AG08395 (cell line): ENCODE measurements at places on chromosomes 3 and 15.

DNA sequence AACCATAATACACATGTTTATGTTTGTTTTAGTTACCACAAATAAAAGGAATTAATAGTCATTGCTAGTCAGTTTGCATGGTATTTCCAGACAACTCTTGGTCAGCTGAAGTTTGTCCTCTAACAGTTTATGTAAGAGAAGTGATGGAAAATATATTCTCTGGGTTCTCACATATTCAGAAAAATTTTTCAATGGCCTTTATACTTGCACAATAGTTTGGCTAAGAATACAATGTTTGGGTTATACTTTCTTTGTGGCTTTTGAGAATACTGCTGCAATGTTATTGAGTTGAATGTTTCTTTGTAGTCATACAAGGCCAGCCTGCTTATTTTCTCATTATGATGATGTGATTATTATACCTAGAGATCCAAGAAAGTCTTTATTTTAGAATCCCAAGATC lies 133.9 kb downstream of the RAP2B start:
- DNase-seq, result no peak

- no peak for DNase-seq
These were observed 69.4 kb downstream of the ZBTB20 start for GRCh38 chr3:115077501-115078250.

DNA sequence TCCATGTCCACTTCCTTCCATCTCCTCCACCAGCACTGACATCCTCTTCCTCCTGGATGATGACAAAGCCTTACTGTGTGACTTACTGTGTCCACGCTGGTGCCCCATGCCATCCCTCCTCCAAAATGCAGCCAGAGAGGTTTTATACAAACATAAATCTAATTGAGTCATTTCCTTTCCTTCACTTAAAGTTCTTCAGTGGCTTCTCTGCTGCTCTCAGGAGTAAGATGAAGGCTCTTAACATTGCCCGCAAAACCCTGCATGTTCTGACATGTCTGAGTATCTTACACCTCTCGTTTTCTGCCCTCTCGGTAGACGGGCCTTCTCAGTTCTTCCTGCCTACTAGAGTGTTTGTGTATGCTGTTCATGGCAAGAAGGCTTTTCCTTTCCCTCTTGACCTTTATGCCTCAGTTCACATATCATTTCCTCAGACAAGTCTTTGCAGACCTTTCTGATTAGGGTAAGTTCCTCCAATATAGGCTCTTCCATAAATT lies 175.5 kb downstream of the CFAP20DC start:
- no peak for DNase-seq

- DNase-seq, result no peak
These were observed 104.4 kb downstream of the LMLN start for GRCh38 chr3:198064420-198064819.

DNA sequence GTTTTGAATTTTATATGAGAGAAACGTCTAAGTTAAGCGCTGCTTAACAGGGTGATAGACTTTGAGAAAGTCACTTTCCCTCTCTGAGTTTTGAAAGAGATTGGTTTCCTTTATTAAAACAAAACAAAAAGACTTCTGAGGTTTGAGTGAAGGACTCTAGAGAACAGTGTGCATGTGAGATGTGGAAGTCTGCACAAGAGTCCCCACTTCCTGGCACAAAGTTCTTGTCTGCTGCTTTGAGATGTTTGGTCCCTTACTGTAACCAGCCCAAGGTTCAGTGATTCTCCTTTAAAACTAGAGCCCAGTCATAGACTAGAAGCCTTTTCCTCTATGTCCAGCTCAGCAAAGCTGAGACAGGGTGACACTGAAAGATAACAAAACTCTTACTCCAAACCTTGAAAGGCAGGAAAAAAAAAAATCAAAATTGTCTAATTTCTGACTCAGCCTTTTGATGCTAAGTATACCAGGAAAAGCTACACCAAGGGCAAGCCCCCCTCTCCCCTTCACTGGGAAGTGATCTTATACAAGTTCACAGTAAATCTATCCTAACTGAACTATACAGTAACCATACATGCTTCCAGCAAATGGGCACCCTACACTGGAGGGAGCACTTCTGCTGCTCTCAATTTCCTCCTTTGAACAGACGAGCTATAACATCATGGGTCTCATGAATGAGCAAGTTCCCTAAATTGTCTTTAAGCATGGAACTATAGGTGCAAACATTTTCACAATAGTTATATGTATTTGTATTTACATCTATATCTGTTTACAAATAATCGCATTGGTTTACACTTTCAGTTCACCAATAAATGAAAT lies 2.3 kb downstream of the POPDC2 start:
- no peak for DNase-seq

- no peak for DNase-seq
These were observed 125.7 kb downstream of the SV2B start for GRCh38 chr15:91225741-91226140.

DNA sequence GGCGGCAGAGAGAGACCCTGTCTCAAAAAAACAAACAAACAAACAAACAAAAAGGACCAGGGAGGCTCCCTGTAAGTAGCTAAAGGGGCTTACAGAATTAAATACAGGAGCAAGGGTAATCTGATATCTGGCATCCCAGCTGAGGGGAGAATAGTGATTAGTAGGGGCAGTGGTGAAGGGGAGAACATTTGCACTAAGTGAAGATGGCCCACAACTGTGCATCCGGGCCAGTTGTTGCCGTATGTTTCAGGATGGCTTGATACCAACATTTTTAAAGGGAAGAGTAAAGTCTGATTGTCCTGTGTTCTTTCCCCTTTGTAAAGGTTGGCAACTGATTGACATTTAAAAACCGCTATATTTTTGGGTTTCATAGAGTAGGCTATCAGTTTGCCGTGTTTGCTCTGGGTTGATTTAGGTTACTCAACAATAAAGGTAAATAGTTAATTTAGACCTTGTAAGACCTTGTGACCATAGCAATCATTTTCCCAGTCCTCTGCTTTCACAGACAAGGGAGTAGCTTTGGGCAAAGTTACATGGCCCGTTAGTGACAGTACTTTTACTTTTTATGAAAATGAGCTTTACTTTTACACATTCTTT lies 167.8 kb downstream of the PTPRG start:
- no peak for DNase-seq

DNA sequence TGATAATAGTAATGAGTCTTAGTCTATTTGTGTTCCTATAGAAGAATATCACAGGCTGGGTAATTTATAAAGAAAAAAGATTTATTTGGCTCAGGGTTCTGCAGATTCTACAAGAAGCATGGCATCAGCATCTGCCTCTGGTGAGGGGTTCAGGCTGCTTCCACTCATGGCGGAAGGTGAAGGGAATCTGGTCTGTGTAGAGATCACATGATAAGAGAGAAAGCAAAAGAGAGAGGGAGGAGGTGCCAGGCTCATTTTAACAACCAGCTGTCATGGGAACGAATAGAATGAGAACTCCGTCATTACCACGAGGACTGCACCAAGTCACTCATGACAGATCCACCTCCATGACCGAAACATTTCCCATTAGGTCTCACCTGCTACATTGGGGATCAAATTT lies 664.0 kb upstream of the SGO1 start:
- DNase-seq, result no peak

DNA sequence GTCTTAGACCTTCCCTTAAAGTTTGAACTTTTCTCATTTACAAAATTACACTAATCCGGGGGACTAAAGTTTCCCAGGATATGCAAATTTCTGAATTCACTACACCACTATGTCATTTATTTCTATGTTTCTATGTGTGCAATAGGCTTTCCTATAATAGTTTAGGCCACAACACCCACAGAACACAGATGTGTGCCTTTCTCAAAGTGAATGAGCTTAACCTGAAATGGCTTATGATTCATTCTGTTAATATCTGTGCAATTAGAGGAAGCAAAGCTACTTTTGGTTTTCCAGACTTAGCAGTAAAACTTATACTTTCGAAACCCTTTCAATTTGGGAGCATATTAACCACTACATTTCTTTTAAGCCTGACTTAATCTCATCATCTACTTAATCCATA lies 748.1 kb downstream of the GBE1 start:
- DNase-seq, result no peak

DNA sequence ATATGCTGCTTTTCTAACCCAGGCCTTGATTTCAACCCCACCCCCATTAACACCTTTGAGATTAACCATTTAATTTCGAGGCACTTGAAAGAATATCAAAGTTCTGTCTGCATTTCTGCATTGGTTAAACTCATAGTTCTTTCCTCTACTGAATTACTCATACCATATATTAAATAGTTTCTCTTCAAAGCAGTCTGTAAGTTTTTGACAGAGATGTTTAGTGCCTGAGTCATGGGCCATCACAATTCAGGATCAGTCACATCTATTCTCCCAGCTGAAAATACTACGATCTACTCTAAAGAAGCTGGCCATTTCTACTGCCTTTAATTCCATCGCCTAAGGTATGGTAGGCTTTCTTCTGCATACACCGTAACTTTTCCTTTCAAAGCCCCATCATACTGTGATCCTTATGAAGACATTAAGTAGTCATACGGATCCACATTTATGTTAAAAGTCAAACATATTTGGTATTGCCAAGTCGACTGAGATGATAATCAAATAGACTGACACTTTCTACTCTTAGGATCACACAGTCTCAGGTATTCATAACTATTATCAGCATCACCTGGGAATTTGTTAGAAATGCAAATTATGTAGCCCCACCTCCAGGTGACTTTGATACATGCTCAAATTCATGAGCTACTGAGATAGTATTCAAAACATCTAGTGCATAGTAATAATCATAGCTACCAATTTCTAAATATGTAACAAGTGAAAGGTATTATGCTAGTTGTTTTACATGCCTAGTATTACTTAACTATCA lies 489.4 kb upstream of the IL12A start:
- DNase-seq, result peak; percentile 8

DNA sequence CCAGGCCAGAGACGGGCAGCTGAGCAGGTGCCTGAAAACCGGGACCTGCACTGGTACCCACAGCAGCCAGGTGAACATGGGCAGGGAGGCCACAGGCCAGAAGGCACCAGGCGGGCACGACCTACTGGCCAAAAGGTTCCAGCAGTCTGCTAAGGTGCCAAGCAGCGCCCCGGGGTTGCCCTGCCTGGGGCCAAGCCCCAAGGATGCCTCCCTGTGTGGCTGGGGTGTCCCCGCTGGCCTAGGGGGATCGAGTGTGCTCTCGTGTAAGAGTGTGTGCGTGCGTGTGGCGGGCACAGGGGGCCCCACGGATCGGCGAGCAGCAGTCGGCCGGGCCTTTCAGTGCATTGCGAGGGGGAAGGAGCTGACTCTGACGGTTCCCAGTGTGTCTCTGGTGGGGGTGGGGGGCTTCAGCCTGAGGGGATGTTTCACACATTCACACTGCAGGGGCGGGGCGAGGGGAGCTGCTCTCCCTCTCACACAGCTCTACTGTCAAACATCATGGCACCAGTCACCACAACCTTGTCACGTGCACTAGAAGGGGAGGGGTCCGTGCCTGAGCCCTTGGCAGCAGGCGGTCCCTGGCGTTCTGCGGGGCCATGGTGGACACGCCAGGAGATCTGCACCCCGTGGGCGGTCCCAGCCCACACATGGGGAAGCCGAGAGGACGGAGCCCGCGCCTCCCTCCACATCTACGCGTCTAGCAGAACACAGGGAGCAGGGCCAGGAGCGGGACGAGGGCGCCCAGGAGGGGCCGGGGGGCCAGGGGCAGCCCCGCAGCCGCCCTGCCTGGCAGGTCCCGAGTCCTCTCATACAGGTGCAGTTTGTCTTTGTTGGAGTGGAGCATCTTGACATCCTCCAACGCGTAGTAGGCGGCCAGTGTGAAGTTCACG lies 44.5 kb downstream of the RGMA start:
- DNase-seq, result no peak

DNA sequence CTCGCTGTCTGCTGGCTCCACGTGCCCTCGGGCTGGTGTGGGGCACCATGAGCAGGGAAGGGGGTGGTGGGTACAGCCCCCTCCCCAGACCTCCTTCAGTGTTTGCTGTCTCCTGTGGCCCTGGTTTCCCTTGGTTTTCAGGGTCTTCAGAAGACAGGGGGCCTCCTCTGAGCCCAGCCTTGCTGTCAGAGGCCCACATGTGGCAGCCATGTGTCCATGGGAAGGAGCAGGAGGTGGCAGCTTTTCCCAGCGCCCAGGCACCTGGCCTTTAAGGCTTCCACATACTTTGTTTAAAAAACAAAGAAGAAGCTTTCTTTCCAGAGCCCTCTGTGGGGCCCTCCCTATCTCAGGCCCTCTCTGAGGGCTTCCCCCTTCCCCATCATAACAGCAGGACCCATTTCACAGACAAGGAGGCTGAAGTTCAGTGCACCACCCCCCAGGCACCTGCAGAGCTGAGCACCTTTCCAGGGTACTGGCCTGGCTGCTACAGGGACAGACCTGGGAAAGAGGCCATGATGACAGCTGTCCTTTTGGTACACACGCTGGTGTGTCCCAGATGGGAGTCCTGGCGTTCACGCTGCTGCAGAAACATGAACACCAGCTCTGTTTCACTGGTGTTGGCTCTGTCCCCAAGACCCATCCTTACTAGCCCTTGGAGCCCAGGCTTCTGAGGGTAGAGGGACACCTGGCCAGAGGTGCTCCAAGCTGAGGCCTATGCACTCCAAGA lies 73.7 kb downstream of the DNAJB8 start:
- DNase-seq, result no peak

GRCh38 chr3:169813757-169814517 lies 1.2 kb upstream of the LRRC34 start:
- DNase-seq, result no peak

GRCh38 chr3:103968131-103968530 lies 1398.6 kb upstream of the ALCAM start:
- DNase-seq, result no peak

GRCh38 chr15:52234596-52235541 lies 43.7 kb upstream of the GNB5 start:
- no peak for DNase-seq

DNA sequence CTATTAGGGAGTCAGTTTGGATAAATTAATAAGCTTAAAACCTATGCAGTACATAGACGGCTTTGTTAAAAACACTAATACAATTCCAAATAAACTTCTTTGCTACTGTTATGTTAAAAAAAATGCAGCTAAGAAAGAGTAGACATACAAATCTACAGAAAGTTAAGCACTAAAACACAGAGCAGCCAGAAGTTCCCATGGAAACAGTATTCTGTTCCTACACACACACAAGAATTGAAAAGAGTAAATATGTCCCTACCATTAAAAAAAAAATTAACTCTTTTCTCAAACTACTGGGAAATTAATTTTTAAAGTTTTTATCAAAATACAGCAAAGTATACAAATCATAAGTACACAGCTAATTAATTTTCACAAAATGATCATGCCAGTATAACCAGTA lies 71.6 kb downstream of the CLASP2 start:
- no peak for DNase-seq
